ENCODE measurements at places on chromosomes 12 and 14.
A peak's percentile ranks its signal among the peaks of the same experiment; 100 is the strongest.

DNA sequence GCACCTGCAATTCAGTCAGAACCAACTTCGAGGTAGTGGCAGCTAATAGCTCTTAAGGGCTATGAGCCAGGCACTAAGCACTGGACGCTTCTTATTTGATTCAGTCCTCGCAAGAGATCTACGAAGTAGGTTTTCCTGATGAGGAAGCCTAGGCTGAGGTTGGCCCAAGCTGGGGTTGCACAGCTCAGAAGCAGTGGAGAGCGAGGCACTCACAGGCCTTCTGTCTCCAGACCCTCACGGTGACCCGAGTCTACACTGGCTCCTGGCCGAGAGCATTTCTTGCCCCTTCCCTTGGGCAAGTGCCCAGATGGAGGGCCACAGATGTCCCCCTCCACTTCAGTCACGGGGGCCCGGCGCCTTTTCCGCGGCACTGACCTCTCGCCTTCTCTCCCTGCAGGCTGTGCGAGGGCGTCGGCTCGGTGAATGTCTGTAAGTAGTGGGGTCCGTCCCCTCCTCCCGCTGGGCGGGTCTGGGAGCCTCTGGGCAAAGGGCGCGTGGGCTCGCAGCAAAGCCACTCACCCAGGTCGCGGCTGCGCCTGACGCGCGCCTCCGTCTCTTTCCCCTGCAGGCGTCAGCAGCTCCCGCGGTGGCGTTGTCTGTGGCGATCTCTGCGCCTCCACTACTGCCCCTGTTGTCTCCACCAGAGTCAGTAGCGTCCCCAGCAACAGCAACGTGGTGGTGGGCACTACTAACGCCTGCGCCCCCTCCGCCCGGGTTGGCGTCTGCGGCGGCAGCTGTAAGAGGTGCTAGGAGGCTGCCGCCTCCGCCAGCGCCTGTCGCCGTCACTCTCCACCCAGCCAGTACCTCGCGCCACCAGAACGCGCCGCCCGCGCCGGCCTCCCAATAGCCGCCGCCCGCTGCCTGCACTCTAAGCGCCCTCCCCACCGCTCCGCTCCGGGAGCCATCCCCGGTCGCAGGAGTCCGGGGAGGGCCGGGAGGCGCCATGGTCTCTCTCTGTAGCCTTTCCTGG is 13.1 kb downstream of the KRT83 start:
- DNase-seq = peak; percentile 84

- no peak for DNase-seq
Observed at GRCh38 chr14:69539631-69540410, 34.9 kb downstream of the CCDC177 start.

GRCh38 chr14:51442513-51443175 is 202.6 kb downstream of the TMX1 start:
- no peak for DNase-seq

DNA sequence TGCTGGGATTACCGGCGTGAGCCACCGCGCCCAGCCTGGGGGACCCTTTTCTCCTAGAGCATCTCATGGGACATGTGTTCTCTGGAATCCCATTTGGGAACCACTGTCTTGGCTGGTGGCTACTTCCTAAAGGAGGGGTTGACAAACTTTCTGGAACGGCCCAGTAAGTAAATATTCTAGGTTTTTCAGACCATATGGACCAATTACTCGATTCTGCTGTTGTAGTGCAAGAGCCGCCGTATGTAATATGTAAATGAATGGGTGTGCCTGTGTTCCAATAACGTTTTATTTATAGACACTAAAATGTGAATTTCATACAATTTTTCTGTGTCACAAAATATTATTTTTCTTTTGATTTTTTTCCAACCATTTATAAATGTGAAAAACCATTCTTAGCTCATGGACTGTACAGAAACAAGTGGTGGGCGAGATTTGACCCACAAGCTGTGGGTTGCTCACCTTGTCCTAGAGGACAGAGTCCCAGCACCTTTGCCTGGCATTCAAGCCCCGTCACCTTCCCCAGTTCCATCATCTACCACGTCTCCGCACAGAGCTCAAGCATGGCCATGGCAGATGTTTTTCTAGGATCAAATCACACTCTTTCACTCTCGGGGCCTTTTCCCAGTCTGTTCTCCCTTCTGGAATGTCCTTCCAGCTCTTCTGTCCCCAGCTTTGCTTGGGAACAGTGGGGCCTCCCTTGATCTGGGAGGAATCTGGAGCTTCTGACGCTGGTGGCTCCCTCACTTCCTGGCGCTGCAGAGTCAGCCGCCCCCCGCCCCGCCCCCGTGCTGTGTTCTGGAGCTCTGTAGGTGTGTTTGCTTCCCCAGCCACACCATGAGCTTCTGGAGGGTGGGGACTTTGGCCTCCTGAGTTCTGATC is 17.9 kb upstream of the RCOR1 start:
- peak; percentile 84 for DNase-seq

- no peak for DNase-seq
Observed at GRCh38 chr14:85974602-85975001, 444.7 kb downstream of the FLRT2 start.

- no peak for DNase-seq
Observed at GRCh38 chr12:75360920-75361319, 26.4 kb downstream of the GLIPR1L1 start.

Data from H9 (cell line).